ENCODE measurements at places on chromosomes 7 and 10.

DNA sequence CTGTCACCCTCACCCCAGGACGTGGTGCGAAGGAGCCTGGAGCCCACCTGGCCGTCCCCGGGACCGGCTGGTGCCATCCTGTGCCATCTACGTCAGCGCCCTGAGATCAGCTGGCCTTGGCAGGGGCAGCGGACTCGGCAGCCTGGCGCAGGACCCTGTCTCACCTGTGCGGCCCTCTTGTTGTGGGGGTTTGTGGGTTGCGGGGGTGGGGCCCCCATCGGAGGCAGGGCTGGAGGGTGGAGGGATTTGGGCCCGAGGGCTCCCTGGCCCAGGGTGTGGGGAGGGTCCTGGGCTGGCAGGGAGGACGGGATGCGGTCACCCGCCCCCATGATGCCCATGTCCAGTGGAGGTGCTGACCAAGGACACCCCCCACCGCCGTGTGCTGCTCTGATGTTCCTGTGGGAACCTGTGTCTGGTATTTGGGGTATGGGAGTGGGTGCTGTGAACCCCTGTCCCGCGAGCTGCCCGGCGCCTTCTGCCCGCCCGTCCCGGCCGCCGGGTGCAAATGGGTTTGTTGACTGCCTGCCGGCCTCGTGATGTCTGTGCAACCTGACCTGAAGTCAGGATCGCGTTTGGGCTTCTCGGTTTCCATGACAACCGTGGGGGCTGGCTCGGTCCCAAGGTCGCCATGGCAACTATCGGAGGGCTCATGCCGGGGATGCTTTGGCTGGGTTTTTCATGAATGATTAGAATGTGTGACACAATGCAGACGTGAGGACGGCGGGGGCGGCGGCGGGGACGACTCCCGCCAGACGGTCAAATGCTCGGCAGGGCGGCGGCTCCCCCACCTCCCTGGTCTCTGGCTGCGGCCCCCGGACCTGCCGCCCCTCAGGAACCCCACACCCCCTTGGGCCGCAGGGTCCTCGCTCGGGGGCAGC lies 7.3 kb downstream of the MAFK start:
- DNase-seq: peak; percentile 68

- DNase-seq: no peak
Observed at GRCh38 chr10:62237966-62238365, 30.7 kb downstream of the RTKN2 start.

- DNase-seq: no peak
Observed at GRCh38 chr10:48564466-48565160, 40.3 kb downstream of the ARHGAP22 start.

DNA sequence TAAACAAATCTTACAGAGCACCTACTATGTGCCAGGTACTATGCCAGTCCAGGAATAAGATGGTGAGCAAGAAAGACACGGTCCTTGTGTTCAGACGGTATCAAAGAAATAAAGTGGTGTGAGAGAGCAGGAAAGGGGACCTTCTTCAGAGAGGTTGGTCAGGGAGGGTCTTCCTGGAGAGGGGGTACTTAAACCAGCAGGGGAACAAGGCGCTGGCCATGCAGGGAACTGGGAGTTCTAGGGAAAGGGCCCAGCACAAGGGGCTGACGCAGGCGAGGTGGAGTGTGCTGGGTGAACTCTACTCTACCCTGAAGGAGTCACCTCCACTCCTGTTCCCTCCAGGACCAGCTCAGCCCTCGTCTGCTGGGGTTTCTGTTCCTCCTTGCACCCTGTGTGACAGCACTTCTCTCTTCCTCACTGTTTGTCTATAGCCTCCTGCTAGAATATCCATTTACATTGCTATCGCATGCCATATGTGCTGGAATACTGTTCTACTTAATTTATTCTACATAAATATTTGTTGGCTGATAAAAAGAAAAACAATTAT lies 73.5 kb downstream of the AOAH start:
- DNase-seq: no peak

- DNase-seq: no peak
Observed at GRCh38 chr7:143463957-143464356, 13.7 kb upstream of the TAS2R41 start.

- DNase-seq: no peak
Observed at GRCh38 chr7:131556909-131557651, 652 bp upstream of the PODXL start.

GRCh38 chr10:68572151-68572550 lies 12.0 kb downstream of the TET1 start:
- no peak for DNase-seq

DNA sequence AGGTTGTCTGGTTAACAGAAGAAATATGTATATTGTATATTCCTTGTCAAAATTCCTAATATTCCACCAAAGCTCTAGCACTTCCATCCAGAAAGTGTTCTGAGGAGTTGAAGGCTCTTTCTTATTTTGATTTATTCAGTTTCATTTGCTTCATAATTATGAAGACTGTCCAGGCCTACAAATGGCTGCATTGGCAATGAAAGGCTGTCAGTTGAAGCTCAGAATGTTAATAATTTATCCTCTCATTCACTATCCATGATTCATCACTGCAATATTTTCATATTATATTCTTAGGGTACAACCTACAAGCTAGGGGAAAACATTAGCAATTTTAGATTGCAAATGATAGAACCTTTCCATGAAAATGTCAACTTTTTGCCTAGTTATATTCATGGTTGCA lies 57.3 kb downstream of the ARID5B start:
- no peak for DNase-seq

- no peak for DNase-seq
Observed at GRCh38 chr7:130162196-130162595, 43.0 kb downstream of the TMEM209 start.

DNA sequence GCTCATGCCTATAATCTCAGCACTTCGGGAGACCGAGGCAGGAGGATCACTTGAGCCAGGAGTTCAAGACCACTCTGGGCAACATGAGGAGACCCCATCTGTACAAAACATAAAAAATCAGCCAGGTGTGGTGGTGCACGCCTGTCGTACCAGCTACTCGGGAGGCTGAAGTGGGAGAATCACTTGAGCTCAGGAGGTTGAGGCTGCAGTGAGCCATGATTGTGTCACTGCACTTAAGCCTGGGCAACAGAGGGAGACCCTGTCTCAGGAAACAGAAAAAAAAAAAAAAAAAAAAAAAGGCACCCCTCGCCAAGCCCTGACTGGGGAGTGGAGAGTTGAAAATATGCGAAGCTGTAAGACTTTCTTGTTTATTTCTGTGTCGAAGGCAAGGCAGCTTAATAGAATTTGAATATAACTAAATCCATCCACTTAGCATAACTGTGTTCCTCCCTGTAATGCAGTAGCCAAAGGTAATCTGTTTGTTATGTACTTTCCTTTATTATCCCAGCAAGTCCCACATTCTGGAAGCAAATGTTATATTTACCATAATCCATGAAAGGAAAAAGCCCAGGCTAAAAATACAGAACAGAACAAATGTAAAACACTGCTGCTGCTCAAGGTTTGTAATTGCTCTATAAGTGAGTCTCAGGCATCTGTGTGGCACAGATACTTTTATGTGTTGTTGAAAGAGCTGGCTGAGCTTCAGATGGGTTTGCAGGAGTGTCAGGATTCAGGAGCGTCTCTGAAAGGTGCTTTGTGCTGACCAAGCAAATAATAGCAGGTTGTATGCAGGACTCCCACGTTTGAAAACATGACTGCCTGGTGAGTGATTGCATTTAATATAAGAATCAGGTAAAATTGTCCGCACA lies 127.2 kb downstream of the CELF2 start:
- no peak for DNase-seq

- DNase-seq: peak; percentile 62
Observed at GRCh38 chr10:119306514-119306951, 99.2 kb downstream of the GRK5 start.

- DNase-seq: no peak
Observed at GRCh38 chr7:109967406-109967805, 1123.5 kb upstream of the LRRN3 start.

GRCh38 chr10:86363833-86364490 lies 2.6 kb downstream of the GRID1 start:
- peak; percentile 13 for DNase-seq

DNA sequence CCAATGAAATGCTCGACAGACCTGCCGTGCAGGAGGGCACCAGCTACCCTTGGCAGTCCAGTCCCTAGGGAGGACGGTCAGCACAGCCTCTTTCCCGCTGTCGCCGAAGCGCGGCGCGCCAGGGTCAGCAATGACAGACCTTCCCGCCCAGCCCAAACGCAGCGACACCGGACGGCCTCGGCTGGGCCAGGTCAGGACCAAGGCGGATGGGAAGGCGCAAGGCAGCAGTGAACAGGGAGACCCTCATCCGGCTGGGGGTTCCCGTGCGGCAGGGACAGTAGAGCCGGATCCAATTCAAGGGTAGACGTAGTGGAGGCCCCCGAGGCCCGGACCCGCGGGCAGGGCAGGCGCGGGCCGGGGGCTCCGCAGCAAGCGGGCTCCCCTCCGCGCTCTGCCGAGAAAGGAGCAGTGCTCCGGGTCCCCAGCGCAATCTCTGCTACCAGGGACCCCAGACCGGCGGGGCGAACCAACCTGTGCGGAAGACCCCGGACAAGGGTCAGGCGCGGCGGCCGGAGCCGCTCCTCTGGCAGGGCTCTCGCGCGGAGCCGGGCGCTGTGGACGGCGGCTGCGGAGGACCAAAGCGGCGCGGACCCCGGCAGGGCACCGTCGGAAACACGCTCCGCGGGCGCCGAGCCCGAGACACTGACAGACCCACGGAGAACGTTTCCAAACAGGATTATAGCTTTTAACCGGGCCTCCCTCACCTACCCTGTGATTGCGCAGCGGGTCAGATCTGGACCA lies at the start of gene SEC31B:
Gene SEC31B (minus strand): TSS at position 551 of the 741 bp plus-strand sequence. CDS start 2,909 bp downstream, outside the sequence.
- DNase-seq: no peak

DNA sequence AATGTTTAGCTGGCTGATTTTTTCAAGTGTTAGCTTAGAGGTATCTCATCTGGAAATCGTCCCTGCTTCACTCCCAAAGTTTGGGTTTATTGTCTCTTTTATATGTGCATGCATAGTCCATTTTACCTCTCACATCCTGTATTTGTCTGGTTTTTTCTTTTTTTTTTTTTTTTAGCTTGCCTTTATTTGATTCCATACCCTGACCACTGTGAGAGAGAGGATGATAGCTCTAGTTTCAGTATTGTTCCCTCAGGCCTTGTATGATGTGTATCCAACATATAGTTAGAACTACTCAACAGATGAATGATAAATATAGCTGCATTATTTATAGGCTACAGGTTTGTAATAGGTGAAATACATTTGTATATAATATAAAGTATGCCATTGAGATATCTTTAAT lies 29.9 kb downstream of the PCGF5 start:
- no peak for DNase-seq

DNA sequence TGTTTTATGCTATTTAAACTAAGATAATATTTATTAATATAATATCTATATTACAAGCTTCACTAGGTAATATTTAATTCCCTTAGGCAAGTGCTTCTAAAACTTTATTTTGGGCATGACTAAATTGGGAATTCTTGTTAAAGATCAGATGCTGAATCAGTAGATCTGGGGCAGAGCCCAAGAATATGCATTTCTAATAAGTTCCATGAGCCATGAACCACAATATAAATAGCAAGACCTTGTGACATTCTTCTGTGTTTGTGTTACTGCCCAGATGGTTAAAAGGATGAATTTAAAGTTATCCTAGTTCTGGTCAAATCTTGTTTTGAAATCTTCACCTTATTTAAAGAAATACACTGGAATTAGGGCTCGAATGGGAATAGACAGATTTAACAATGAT lies 258.4 kb upstream of the CACNA2D1 start:
- DNase-seq: no peak

- DNase-seq: no peak
Observed at GRCh38 chr10:78266741-78267469, 233.2 kb downstream of the RPS24 start.

DNA sequence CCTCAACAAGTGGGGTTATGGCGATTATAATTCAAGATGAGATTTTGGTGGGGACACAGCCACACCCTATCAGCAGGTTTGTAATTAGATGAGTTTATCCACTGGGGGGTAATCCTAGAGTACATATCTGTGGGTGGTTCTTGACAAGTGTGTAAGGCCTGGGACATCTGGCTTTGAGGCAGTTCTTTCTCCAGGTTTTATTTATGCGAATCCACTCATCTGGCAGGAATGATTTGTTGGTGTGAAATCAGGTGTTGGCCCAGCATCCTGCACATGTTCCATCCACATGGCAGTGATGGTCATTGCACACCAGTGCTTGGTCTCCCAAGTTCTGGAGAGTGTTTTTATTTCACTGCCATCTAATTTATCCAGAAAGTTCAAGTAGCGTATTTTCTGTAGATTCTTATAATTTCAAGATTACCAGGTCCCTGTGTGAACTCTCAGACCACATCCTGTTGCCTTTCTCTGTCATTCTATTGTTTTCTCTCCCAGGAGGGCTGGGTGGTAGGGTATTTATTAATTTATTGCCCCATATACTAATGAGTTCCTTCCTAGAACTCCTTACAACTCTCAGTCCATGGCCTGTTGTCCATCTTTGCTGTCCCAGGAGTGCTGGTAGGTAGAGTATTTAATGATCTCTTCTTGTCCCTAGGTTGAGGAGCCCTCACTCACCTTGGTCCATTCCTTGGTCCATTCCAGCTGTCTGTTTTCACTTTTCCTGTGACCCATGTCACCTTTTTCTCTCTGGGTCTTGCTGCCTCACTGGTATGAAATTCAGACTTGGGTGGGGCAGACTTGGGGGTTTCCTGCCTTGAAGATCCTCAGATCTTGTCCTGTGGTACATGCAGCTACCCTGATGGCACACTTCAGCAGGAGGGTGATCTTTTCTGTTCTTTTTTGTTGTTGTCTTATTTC lies 10.4 kb downstream of the RALA start:
- DNase-seq: no peak

GRCh38 chr10:36802490-36803153 lies 322.8 kb upstream of the ANKRD30A start:
- peak; percentile 5 for DNase-seq

GRCh38 chr7:29892231-29892630 lies 85.9 kb downstream of the WIPF3 start:
- DNase-seq: no peak

DNA sequence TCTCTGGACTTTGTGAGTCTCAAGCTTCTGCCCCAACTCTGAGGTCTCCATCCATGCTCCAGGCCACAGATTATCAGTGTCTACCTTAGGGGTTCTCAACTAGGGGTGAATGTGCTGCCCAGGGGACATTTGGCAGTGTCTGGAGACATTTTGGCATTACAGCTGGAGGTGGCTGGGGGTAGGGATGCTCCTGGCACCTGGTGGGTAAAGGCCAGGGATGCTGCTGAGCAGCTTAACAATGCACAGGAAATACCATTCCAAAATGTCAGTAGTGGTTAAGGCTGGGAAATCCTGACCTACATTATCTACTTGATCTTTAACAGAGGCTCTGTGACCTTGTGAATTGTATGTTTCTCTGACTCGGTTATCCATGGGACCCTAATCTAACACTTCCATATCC lies 67.3 kb upstream of the PALS2 start:
- no peak for DNase-seq

All from left colon (tissue), 2 donors.